ENCODE measurements at places on chromosomes 3 and 15.

- peak; percentile 4 for DNase-seq
These were observed 69.8 kb downstream of the SQOR start for GRCh38 chr15:45704329-45705249.

DNA sequence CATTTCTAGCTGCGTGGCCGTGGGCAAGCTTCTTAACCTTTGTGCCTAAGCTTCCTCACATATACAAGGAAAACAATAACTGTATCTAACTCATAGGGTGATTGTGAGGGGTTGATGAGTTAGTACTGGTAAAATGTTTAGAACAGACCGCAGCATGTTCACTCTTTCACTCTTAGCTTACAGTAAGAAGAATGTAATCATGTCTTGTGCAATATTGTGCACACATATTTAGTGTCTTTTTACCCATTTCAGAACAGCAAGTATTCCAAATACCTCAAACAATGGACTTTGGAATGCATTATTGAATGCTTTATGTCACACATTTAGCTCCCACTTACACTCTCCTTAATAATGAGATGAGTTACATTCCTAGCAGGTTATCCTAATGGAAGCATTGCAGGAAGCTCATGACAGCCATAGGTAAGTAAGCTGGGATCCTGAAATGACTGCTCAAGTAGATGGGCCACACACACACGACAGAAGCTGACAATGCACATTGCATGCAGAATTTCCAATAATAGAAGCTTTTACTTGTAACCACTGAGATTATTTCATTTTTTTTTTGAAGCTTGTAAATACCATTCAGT is 468.9 kb upstream of the WNT5A start:
- DNase-seq = no peak

DNA sequence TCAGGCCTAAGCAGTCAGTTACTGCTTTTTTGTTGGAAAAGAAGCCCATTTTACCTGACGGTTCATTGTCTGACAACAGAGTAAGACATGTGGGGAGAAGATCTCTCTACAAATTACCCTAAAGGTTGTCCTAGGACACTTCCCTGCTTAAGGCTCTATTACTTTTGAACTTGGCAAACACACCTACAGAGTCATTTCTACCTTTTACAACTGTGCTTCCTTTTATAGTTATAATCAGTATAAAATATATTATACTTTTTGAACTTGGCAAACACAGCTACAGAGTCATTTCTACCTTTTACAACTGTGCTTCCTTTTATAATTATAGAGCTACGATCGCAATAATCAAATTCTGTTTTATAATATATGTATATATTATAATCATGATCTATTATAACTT is 215.0 kb downstream of the TPRG1 start:
- DNase-seq = no peak

DNA sequence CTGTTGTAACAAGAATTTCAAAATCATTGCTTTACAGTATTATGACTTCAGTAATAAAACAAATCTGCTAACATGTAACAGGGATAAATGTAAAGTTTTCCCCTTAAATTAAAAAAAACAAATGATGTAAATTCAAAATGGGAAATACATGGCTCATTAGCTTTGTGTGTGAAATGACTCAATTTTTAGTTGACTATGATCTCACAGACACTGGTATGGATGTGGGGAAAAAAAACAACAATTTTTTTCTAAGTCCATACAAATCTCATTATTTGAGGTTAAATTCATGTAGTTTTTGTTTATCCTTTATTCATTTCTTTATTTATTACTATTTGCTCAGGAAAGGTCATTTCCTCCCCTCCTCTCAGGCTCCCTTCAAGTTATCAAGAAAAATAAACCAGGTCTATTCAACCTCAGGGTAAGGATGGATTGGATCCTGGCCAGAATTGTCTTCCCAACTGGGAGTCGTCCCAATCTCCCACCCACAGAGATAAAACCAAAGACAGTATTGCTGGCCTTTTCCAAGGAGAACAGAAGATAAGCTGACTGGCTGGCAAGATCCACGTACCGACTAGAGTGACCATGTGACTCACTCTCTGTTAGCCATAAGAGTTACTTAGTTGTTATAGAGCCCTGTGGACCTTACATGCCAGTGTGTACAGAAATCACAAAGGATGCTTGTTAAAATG is 373.3 kb downstream of the GAP43 start:
- no peak for DNase-seq

DNA sequence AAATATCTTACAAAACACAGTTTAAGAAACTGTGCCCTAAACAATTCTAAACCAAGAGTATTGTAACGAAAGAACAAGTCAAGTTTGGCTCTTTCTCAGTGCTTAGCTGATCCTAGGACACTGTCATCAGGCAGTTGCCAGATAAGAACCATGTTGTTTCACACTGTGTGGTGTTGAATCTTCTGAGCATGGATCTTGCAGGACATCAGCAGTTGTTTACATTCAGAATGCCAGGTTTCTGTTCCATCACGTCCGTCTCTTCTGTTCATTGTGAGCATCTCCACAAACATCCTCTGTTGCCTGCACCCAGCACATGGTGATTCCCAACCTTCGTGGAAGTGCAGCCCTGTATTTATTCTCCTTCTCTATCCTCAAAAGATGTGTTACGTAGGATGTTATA is 67.9 kb downstream of the DCUN1D1 start:
- DNase-seq = no peak

GRCh38 chr3:21718161-21718765 is 32.7 kb downstream of the ZNF385D start:
- DNase-seq = no peak

- DNase-seq = no peak
These were observed 57.7 kb downstream of the LMCD1 start for GRCh38 chr3:8559351-8559750.

GRCh38 chr15:99096173-99096893 is 8.5 kb upstream of the SYNM start:
- DNase-seq = no peak

- peak; percentile 30 for DNase-seq
These were observed 170.2 kb upstream of the TLE3 start for GRCh38 chr15:70267879-70268278.

Data from naive thymus-derived CD8-positive, alpha-beta T cell (primary cell).